GM06990 (cell line): ENCODE measurements at places on chromosomes 11 and 22.

DNA sequence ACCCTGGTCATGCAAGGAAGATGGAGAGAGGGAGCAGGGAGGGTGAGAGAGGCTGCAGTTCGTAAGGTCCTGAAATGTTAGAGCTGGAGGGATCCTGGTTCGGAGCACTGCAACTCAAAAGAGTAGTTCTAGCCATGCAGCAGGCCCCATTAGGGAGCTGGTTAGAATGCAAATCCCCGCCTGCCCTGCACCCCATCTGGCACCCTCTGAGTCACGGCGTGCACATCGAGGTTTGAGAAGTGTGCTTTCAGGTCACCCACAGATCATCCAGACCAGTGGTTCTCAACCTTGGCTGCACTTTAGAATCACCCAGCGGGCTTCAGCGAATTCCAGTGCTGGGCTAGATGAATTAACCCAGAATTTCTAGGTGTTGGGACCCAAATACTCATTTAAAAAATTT lies 48.2 kb downstream of the ST3GAL4 start:
- DNase-seq = peak; percentile 32

GRCh38 chr11:88421530-88421929 lies 84.0 kb upstream of the CTSC start:
- DNase-seq = peak; percentile 26

GRCh38 chr11:64384981-64385944 lies 26.3 kb downstream of the RPS6KA4 start:
- DNase-seq = no peak

- no peak for DNase-seq
Measured at GRCh38 chr11:36509201-36509639, 852 bp downstream of the TRAF6 start.

- DNase-seq = no peak
Measured at GRCh38 chr11:23370580-23371275, 510.5 kb upstream of the CCDC179 start.

DNA sequence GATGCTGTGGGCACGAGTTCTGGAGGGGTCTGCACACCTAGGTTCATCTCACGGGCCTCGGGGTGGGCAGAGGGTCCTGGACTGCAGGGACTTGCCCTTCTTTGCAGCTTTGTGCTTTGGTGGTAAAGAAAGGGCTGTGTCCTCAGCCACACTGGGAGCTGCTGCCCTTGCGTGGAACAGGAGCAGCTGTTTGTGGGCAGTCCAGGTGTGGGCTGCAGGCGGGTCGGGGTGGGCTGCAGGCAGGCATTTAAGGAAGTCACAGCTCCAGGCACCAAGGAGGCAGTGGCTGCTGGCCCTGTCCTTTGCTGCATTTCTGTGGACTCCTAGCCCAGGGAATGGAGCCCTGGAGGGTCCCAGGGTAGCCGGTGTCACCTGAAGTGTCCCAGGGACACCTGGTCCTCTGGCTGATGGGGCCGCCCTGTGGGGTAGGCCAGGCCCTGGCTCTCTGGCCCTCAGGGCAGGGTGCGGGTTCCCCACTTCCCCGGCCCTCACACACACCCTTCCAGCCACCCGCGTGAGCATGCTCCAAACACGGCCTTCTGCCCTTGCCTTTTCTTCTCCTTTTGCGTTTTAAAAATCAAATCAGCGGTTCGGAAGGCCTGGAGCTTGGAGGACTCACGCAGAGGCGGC lies 1240.3 kb downstream of the BRD1 start:
- no peak for DNase-seq

- peak; percentile 59 for DNase-seq
Measured at GRCh38 chr11:72743321-72744221, 8.6 kb downstream of the ARAP1 start.

DNA sequence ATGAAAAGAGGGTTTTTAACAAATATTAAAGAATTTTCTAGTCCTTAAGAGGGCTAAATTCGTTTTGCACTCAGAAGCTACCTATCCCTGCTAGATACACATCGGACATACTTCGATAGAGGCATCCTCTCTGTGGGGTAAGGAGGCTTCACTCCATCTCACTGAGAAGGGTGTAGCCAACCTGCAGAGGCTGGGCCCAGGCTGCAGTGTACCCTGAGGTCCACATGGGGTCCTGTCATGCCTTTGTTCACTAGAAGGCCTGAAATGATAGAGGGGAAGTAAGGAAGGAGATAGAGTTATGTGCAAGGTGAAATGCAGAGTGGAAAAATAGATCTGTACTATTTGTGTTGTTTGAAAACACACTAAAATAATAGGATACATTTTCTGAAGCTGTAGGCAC lies 45.6 kb downstream of the IGSF9B start:
- DNase-seq = no peak

DNA sequence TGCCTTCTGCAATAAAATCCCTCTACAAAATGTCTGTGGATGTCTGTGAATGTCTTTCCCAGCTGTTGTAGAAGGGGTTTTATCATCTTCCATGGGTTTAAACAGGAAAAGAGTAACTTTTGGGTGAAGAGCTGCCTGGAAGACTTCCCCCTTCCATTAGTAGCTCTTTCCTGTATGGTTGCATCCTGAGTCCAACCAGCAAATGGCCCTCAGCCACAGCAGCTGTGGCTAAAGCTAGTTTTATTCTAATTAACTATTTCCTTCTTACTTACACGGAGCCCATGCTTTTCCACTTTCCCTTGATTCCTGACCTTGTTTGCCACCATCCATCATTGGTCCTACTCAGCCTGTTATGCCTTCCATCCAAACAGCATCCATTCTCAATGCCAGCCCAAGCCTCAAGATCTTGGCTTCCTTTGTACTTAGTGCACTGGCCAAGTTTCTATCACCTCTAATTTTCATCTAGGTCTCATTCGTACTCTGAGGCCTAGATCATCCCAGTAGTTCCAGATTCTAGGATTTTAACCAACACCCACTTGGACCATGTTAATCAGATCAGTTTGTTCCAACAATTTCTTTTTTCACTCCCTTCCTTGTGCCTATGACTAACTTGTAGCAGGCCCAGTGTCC lies 41.5 kb upstream of the CADM1 start:
- no peak for DNase-seq

GRCh38 chr22:21651521-21652009 lies 9.5 kb downstream of the SDF2L1 start:
- DNase-seq = no peak

- peak; percentile 13 for DNase-seq
Measured at GRCh38 chr11:68569357-68569756, 108.8 kb downstream of the PPP6R3 start.

- no peak for DNase-seq
Measured at GRCh38 chr11:24870048-24870447, 373.2 kb downstream of the LUZP2 start.

DNA sequence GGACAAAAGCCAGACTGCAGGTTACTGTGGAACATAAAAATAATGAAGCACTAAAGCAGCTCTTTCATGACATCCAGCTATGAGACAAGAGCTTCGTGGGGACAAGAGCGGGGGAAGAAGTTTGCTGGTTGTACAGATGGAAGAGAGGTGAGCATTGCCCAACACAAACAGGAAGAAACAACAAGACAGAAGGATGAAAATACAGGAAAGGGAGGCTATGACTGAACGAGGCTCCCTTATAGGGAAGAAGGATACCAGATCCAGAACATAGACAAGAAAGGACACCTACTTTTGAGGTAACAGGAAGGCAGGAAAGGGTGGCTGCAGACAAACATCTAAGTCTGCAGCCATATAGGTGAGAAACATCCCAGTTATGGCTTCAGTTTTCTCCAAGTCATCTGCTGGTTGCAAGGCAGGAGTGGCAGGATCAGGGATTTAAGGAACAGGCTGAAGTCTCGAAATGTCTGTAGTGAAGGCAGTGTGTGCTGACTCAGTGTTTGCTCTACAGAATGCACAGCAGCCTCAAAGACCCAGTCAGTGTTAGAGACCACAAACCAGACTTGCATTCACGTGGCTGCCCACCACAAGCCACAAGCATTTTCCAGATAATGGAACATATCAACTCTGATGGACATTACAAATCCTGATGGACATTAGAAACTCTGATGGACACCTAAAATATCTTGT lies 1.9 kb downstream of the CLTCL1 start:
- no peak for DNase-seq

GRCh38 chr11:45432100-45432499 lies 146.0 kb upstream of the SYT13 start:
- DNase-seq = no peak

DNA sequence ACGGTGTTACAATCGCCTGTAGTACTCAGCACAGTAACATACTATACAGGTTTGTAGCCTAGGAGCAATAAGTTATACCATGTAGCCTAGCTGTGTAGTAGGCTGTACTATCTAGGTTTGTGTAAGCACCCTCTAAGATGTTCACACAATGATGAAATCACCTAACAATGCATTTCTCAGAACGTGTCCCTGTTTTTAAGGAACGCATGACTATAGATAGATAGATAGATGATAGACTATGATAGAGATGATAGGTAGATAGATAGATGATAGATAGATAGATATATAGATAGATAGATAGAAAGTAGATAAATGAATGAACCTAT lies 203.9 kb downstream of the FAM76B start:
- no peak for DNase-seq

DNA sequence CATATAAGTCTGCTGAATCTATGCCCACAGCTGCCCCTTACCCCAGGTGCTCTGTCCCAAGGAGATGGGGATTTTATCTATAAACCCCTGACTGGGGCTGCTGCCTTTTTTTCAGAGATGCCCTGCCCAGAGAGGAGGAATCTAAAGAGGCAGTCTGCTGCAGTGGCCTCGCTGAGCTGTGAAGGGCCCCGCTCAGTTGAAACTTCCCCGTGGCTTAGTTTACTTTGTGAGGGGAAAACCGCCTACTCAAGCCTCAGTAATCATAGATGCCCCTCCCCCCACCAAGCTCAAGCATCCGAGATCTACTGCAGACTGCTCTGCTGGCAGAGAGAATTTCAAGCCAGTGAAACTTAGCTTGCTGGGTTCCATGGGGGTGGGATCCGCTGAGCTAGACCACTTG lies 7.4 kb upstream of the SCGB1D4 start:
- no peak for DNase-seq

DNA sequence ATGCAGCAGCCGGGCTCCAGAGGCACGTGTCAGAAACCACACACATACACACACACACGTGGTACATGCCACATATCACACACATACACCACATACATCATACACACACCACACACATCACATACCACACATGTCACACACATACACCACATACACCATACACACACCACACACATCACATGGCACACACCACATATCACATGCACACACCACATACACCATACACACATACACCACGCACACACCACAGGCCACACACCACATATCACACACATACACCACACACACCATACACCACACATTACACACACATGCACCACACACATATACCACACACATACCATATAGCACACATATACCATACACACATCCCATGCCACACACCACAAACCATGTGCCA lies 97.5 kb upstream of the PRR5 start:
- DNase-seq = no peak

DNA sequence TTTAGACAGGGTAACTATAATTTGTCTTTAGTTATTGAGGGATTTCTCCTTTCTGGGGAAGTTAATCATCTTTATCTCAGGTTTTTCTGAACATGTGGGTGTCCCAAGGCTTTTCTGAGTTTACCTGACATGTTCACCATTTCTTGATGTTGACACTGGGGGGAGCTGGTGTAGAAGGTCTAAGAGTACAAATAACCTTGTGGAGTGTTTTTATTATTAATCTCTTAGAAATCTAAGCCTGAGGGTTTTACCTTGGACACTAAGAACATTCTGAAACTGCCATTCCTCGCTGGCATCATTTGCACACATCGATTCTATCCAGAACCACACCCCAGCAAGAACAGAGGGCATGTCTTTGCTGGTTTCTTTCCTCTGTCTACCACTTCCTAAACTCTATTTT lies 15.6 kb upstream of the C11orf91 start:
- DNase-seq = no peak

- no peak for DNase-seq
Measured at GRCh38 chr11:10398525-10398924, 56.5 kb upstream of the AMPD3 start.

GRCh38 chr11:69921128-69922014 lies 102.2 kb upstream of the FGF3 start:
- no peak for DNase-seq

GRCh38 chr11:122115524-122116379 lies at the start of gene BLID:
TSS of gene BLID (minus strand) at chr11:122116215. CDS start at chr11:122115922, 293 bp downstream.
- no peak for DNase-seq

- DNase-seq = peak; percentile 42
Measured at GRCh38 chr11:8566613-8567210, 27.3 kb downstream of the STK33 start.

- DNase-seq = no peak
Measured at GRCh38 chr11:70623906-70624597, 225.7 kb downstream of the CTTN start.

DNA sequence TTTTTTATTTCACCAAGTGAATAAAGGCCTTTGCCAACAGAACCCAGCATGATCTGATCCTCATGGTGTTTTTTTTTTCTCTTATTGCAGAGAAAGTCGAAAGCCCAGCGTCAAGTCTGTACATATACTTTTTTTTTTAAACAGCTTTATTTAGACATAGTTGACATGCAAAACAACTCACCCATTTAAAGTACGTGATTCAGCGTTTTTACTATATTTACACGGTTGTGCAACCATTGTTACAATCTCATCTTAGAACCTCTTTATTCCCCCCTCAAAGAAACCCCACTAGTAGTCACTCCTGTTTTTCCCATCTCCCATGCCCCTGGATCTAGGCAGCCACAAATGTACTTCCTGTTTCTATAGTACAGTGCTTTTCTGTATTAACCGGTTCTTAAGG lies 20.6 kb upstream of the AP1B1 start:
- DNase-seq = no peak

DNA sequence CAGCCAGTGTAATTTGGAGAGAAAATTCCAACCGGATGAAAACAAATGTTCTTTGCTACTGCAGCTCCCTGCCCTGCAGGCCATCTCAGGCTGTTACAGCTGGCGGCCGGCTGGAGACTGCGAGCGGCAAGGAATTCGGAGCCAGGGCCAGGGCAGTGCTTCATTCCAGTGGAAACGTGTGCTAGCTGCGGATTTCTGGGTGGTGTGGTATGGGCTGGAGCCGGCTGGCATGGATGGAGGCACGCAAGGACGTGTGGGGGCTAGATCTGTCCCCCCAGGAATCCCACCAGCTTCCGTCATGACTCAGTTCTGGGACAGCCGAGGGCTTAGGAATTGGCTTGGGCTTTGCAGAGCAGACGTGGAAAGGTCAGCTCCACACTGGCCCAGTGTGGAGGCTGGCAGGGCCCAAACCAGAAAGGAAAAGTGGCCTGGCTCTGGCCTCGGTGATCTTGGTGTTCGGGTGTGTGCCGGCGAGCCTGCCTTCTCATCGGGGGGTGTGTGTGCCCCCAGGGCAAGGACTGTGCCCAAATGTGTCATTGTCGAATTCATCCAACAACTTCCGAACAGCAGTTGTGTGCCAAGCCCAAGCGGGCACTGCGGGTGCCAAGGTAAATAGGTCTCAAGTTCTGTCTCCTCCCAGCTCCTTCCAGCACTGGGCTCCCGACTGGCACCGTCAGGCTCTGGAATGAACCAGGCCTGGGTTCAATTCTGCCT lies 48.1 kb upstream of the SHISAL1 start:
- no peak for DNase-seq

- no peak for DNase-seq
Measured at GRCh38 chr11:94032066-94032465, 10.9 kb downstream of the HEPHL1 start.

- no peak for DNase-seq
Measured at GRCh38 chr11:17593466-17594245, 46.6 kb downstream of the OTOG start.
